ENCODE measurements at places on chromosomes 13 and 19.

DNA sequence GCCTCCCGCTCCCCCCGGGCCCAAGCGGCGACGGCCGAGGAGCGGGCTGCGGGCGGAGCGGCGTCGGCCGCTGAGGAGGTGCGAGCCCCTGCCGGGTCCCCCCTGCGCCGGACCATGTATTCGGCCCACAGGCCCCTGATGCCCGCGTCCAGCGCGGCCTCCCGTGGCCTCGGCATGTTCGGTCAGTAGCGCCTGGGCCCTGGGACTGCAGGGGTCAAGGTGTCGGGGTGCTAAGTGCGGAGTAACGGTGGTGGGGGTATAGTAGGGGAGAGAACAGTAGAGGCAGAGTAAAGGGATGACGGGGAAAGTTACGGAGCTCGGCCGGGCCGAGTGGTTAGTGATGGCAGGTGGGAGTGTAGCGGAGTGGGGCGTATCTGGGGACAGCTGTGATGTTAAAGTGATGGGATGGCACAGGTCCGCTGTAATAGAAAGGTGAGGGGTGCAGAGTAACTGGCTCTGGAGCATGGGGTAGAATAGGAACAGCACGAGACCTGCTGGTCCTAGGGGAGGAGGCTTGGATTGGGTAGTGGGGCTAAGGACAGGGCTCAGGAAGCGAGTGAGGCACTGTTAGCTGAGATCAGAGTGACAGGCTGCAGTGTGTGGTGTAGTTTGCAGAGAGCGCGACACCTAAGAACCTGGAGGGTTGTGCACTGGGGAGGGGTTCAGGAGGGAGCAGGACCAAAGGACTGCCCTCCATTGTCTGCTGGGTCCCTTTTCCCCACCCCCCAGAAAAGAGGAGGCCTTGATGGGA, 15.7 kb downstream of the CIC start:
- no peak for DNase-seq

- DNase-seq, result peak; percentile 72
These were observed 197.0 kb downstream of the COL4A1 start for GRCh38 chr13:110109910-110110309.

DNA sequence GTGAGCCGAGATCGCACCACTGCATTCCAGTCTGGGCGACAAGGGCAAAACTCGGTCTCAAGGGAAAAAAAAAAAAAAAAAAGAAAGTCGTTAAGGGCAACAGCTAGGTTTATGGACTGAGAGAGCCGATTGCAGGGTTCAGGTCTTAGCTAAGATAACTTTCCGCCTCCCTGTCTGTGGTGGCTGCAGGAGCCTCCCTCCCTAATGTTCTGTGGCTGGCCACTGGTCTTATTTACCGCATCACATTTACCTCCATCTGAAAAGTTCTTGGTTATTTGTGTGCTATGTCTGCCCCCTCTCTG, 722 bp upstream of the CRTC1 start:
- no peak for DNase-seq

- DNase-seq, result no peak
These were observed 1818.6 kb downstream of the PCDH9 start for GRCh38 chr13:65411521-65411920.

DNA sequence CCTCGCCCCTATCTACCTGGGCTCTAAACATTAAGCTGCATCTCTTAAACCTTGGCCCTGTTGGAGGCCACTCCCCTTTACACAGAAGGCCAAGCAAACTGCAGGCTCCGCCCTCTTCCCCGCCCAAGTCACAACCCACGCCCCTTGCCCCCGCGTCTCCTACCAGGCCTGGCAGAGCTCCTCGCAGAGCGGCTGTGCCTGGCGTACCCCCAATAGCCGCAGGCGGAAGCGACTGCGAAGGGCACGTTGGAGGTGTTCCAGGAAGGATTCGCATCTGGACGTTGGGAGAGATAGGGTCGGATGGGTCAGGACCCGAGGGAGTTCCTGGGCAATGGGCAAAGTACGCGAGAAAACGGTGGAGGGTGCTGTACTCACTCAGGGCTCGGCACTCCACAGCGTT, 5.9 kb downstream of the RTBDN start:
- no peak for DNase-seq

- DNase-seq, result no peak
These were observed 6.7 kb downstream of the ZNF865 start for GRCh38 chr19:55611983-55612645.

DNA sequence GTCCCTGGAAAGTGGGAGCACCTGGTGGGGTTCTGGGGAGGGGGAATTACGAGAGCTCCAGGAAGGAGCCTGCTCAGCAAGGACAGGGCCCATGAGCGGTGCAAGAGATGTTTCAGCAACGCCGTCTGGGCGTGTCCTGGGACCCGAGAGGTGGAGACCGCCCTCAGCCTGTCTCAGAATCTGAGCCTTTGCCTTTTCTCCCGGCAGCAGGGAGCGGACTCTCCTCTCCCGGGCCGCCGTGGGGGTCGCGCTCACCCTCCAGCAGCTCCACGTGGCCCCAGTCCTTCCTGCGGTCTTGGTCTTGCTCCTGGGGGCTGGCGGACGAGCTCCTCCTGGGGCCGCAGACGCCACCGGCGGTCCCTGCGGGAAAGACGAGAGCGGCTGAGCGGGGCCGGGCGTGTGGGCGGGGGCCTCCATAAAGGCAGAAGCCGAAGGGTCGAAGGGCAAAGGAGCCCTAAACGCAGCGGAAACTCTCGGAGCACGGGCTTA, 714 bp downstream of the POLRMT start:
- no peak for DNase-seq

DNA sequence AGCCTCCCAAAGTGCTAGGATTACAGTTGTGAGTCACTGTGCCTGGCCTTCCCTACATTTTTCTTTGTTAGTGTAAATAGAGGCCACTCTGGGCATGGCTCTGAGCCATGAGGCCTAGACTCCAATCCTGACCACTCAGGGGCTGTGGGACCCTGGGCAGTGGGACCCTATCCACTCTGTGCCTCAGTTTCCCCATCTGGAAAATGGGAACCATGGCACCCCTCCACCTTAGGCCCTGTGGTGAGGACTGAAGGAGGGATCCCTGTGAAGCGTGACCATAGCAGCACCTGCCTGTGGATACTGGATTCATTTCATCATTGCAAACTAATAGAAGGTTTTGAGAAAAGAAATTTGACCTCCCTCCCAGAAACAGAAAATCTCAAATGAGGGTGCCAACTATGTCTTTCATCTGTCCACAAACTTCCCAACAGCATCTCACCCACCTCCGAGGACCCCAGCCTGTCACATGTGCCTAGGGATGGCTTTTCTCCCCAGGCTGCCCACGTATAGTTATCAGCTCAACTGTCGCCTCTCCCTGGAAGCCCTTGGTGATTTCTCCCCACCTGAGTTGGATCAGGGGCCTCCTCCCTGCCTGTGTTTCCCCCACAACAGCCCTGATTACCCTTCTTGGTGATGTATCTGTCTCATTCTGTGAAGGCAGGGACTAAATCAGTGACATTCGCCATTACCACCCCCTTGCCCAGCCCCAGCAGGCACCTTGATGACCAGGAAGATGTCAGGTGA, 5.6 kb downstream of the ANGPTL8 start:
- no peak for DNase-seq

DNA sequence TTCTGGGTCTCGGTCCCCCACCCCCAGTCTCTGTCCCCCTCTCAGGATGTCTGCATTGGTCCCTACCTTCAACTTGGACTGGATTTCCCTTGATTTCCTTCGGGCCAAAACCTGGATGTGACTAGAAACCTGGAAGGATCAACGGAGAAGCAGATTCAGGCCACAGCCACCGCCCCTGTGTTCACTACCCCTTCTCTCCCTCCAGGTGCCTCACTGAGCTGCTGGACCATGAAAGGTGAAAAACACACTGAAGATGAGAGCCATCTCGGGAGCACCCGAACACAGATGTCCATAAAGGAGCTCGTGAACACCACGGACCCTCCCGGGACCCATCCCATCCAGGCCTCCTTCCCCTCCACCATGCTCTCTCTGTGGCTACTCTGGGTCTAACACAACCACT, 5.0 kb downstream of the TEAD2 start:
- no peak for DNase-seq

- peak; percentile 34 for DNase-seq
These were observed 7.5 kb upstream of the LRFN1 start for GRCh38 chr19:39328046-39328705.

GRCh38 chr13:99382428-99383133, 75.4 kb upstream of the GPR183 start:
- no peak for DNase-seq

- peak; percentile 20 for DNase-seq
These were observed 799 bp upstream of the C1QTNF9B start for GRCh38 chr13:23898101-23898500.

DNA sequence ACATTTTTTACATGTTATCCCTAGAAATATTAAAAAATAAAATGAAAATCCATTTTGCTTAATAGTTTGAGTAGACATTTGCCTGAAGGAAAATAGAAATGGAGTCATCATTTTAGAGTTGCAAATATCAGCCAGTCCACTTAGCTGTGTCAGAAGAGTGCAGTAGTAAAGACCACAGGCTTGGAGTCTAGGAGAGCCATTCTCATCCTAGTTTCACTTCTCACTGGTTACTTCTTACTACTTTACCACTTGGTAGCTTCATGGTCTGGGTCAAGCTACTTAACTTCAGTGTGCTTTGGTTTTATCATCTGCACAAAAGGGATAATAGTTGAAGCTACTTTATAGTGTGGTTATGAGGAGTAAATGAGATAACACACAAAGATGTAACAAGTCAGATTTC, 286.5 kb upstream of the NBEA start:
- no peak for DNase-seq

- DNase-seq, result no peak
These were observed 1.7 kb downstream of the SHANK1 start for GRCh38 chr19:50717891-50718254.

DNA sequence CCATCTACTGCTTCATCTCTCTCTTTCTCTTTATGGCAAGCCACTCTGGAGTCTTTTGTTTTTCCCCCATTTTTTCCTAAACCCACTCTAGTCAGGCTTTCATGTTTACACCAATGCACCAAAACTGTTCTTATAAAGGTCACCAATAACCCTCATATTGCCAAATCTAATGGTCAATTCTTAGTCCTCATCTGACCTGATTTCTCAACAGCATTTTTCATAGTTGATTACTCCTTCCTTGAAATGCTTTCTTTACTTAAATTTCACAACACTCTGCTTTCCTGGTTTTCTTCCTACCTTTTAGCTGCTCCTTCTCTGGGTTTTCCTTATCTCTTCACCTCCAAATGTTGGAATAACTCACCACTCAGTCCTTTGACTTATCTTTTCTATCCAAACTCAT, 47.9 kb downstream of the MICU2 start:
- no peak for DNase-seq

DNA sequence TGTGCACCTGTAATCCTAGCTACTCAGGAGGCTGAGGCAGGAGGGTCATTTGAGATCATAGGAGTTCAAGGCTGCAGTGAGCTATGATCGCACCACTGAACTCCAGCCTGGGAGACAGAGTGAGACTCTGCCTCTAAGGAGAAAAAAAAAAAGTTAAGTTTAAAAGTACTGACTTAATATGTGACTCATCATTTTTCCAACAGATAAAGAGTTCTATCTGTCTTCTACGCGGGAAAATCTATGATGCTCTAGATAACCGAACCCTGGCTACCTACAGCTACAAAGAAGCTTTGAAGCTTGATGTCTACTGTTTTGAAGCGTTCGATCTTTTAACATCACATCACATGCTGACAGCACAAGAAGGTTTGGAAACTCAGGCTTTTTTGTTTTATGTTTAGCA, 7.2 kb downstream of the CDC16 start:
- no peak for DNase-seq

DNA sequence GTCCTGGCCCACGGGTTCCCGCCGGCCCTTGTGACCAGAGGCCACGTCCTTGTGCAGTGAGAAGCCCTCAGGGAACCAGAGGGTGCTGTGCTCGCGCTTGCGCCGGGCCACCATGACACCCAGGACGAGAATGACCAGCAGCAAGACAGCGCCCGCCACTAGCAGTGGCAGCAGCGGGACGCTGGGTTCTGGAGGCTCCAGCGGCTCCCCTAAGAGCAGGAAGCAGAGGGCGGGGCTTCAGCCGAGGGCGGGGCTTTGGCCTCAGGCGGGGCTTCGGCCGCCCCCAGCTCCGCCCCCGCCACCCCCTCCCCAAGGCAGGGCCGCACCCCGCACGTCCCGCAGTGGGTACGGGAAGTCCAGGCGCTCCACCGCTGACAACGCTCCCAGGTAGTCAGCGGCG, 30.4 kb downstream of the NOTCH3 start:
- DNase-seq, result no peak

GRCh38 chr13:59437544-59438301, 726.0 kb downstream of the DIAPH3 start:
- DNase-seq, result no peak

DNA sequence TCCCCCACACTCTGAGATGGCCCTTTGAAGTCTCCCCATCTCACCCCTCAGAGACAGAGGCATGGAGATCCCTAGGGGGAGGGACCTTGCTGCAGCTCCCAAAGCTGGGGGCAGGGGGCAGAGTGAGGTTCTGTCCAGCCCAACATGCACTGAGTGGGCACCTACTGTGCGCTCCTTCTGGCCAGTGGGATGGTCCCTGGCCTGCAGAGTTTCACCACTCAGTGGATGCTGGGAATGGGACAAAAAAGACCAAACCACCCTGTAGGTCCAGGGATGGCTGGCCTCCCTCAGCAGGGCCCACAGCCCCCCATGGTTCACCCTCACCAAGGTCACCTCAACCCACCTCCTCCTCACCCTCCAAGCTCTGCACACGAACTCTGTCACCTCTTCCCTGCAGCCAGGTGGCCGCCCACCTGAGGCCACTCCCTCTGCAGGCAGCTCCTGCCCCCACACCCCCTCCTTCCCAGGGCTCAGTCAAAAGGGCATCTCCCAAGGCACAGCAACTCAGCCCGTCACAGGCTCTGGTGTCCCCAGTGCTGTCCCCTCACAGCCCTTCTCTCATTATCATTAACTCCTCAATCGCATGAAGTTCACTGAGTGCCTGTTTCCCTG, 16.1 kb downstream of the CEACAM21 start:
- no peak for DNase-seq

DNA sequence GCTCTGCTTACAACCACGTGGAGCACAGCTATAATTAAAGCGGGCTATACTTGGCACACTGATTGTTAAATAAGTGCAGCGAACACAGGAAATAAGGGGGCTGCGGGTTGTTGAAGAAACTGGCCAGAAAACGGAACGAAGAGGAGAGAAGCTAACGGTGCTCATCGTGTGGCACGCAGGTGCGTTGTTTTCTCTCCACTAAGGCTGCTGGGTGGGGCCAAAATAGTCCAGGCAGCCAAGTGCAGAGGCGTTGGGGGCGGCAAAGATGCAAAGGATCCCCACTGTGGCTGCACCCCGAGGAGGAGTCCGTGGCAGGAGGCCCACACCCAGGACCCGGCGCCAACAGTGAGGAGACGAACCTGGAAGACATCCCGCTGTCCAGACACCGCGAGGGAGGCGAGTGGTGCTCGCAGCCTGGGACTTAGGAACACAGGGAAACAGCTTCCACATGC, 8.1 kb upstream of the ARL11 start:
- no peak for DNase-seq
